ENCODE measurements at places on chromosomes 1 and 21.
A peak's percentile ranks its signal among the peaks of the same experiment; 100 is the strongest.

GRCh38 chr1:211082824-211083223 lies 51.1 kb downstream of the KCNH1 start:
- no peak for DNase-seq

- DNase-seq, result no peak
These were observed 389.6 kb upstream of the C1orf87 start for GRCh38 chr1:60463146-60463545.

DNA sequence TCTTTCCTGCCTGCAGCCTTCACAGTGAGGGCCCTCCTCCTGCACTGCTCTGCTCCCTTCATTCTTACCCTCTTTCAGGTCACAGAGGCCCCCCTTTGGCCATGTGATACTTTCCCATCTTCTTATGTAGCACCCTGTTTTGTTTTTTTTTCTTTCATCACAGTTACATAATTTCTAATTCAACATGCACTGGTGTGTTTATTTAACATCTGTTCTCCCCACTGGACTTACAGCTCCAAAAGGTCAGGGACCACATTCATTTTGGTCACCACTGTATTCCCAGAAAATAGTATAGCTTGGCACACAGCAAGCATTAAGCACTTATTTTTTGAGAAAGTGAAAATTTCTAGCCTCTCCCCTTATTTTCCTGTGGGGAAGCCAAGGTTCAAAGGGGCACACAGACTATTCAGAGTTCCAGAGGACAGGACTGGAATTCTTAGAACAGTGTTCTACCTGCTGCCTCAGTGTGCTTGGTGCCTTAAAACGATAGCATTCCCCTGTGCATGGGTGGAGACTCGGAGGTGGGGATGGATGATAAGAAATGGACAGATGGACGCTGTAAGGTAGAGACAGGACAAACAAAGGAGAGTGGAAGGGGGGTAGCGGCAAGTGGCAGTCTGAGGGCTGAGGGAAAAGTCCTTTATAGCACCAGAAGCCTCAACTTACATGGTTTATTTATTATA lies 5.3 kb downstream of the DENND2D start:
- DNase-seq, result no peak

DNA sequence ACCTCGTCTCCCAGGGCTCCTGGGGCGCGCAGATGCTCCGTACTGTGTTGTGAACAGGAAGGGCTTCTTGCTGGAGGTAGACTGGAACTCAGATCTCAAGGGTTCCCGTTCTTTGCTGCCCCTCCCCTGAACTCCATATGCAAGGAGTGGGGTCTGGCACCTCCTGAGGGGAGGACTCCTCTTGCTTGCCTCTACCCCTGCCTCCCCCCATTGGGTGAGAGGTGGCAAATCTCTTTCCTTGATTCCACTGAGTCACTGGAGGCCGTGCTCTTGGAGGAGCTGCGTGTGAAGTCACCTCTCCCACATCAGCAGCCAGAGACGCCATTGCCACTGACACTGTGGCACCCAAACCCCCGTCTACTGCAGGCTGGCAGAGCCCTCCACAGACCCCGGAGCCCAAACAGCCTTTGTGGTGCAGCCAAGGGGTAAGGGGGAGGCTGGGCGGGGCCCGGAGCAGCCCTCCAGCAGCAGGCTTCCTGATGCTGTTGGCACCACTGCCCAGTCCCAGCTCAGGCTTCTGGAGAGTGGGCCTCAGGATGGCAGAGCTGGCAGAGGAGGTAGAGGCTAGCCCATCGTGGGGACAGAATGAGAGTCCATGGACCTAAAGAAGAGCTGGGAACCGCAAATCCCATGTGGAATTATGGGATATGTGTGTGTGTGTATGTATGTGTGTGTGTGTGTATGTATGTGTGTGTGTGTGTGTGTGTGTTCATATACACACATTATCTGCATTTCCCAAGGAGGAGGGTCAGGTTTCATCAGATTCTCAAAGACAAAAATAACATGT lies 104.9 kb upstream of the RUNX3 start:
- no peak for DNase-seq

DNA sequence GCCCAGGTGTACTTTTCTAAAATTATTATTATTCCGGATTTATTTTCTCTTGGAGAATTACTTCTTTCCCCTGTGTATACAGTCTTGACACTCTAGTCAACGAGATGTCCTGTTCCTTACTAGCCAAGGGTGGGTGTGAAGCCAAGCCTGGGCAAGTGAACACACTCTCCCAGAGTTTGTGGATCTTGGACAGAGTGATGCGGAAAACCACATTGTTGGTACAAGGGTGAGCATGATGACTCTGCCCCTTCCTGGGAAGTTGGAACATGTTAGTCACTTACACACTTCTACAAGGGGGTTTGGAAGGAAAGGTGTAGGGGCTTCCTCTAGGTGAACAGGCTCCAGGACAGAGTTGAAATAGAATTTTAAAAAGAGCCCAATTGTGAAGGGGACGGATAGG lies 20.0 kb upstream of the RD3 start:
- no peak for DNase-seq

GRCh38 chr1:11280719-11281376 lies 7.8 kb downstream of the UBIAD1 start:
- no peak for DNase-seq

DNA sequence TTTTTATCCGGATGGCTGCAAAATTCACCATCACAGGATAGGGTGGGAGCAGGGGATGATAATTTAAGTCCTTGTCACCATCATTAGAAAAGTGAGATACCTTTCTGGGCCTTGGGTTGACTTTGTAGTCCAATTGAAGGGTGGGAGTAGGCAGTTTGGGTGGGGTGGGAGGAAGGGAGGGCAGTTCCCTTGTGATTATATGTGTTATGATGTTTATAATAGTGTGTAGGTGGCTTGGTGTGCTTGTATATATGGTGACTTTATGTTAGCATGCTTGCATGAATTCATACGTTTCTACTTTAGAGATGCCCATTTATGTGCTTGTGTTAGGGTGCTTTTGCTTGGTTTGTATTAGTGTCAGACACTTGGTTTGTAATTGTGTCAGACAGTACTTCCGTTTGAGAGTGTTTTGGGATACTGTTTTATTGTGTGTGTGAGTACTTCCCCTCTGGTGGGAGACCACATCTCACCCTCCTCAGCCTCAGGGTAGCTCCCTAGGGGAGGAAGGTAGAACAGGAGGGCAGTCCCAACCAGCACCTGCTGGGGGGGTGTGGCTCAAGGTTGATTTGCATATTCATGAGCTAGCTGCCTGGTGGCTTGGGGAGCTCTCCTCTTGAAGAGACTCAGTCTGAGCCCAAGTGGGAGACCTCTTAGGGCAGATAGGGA lies 6.3 kb upstream of the POU3F1 start:
- DNase-seq, result no peak

GRCh38 chr1:208312706-208313105 lies 68.5 kb upstream of the PLXNA2 start:
- no peak for DNase-seq

DNA sequence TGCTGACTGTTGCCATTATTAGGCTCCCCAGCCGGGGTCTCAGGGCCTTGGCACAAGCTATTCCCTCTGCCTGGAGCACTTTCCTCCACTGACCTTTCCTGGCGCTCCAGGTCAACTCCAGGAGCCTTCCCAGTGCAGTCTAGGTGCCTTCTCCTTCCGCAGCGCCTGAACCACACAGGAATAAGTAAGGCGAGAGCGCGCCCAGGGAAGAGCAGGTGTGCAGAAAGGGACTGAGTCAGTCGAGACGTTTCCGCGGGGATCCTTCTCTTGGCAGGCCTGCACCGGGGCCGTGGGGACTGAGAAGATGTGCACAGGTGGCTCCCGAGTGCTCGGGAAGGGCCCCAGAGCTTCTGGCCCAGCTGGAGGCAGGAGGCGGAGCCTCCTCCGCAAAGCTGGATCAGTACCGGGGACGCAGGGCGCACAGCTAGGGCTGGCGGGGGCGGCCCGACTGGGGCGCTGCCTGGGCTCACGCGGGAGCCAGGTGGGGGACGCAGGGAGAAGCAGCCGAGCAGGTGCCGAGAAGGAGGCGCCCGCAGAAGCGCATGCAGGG lies 765 bp upstream of the BMP8A start:
- DNase-seq, result peak; percentile 26

DNA sequence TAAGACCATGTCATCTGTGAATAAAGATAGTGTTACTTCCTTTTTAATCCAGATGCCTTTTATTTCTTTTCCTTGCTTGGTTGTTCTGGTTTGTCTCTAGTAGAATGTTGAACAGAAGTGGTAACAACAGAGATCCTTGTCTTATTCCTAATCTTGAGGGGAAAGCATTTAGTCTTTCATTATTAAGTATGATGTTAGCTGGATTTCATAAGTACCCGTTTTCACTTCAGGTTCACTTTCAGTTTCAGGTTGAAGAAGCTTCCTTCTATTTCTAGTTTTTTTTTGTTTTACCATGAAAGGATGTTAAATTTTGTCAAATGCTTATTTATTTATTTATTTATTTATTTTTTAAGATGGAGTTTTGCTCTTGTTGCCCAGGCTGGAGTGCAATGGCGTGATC lies 22.3 kb upstream of the AGPAT3 start:
- no peak for DNase-seq

DNA sequence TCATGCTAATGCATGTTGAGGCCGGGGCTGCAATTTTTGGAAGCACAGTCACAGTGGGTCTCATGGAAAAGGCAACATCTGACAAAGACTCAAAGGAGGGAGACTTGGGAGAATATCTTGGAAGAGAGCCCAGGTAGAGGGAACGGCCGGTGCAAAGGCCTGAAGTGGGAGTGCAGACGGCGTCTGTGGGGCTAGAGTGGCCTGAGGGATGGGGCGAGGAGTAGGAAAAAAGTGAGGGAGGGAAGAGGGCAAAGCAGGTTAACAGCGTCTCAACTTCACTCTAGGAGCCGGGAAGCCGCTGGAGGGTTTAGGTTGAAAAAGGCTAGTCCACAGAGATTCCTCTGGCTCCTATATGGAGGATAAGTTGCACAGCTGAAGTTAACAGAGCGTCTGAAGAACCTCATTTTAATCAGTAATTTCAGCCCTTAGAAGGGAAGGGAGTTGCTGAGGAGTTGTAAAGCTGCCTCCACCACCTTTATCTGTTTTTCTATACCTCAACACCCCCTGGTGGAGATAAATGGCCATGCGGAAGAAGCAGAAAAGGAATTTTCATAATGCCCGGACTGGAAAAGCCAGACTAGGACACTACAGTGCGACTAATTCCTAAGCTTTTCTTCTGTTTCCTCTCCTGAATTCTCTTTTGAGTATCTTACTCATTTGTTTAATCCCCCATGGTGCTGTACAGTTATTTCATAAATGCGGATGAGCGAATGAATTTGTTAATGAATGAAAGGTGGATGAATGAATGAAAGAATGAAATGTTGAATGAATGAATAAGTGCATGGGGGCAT lies 78.7 kb upstream of the ZNF281 start:
- DNase-seq, result peak; percentile 45

GRCh38 chr1:111412839-111413238 lies 14.7 kb downstream of the OVGP1 start:
- no peak for DNase-seq

GRCh38 chr1:76129731-76130130 lies 55.2 kb downstream of the ST6GALNAC3 start:
- no peak for DNase-seq

GRCh38 chr1:40057310-40058030 lies 16.9 kb downstream of the CAP1 start:
- no peak for DNase-seq

DNA sequence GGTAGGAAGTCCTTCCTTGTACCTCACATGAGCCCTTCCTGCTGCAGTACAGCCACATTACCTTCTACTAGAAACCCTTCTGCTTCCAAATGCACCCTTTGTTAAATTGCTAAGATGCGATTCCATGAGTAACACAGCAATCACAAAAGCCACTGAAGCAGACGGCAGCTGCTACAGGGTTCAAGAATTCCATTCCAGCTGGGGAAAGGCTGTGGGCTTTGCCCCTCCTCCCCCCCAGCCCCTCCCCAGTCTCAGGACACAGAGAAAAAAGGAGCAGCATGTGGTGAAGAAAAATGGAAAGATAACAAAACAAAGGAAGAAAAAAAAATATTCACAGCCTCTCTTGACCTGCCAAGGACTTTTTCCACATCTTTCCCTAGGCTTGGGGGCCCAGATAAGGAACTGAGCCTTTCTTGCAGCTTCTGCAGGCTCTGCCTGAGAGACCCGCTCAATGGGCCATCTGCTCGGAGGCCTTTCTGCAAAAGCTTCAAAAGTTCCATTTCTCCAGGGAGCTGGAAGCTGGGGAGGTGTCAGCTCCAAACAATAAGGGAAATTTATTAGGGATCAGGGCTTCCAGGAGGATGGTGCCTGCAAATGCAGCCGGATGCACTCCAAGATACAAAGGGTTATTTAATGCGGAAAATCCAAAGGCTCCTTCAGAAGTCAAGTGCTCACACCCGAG lies 72.1 kb downstream of the SYT2 start:
- no peak for DNase-seq

- peak; percentile 55 for DNase-seq
These were observed at the start of gene FHAD1 for GRCh38 chr1:15246960-15247614. Gene FHAD1, plus strand, starts transcription at chr1:15247223. Its CDS starts 4,562 bp downstream, at chr1:15251785.

- DNase-seq, result no peak
These were observed 15.8 kb downstream of the SYNJ1 start for GRCh38 chr21:32712043-32712442.

DNA sequence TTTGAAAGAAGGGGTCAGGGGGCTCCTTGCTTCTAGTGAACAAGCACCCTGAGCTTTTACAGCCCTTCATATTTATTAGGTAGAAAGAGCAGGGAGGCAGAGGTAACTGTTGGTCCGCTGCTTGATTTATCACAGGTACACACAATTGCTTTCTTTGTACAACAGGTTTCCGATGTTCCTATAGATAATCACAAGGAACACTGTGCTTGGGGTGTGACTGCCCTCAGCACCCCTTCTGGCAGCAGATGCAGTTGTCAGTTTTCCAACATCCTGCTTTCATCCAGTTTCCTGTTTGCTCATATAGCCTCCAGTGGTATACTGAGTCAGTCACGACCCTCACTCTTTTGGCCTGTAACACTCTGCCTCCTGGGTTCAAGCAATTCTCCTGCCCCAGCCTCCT lies 40.6 kb downstream of the SCP2 start:
- no peak for DNase-seq

DNA sequence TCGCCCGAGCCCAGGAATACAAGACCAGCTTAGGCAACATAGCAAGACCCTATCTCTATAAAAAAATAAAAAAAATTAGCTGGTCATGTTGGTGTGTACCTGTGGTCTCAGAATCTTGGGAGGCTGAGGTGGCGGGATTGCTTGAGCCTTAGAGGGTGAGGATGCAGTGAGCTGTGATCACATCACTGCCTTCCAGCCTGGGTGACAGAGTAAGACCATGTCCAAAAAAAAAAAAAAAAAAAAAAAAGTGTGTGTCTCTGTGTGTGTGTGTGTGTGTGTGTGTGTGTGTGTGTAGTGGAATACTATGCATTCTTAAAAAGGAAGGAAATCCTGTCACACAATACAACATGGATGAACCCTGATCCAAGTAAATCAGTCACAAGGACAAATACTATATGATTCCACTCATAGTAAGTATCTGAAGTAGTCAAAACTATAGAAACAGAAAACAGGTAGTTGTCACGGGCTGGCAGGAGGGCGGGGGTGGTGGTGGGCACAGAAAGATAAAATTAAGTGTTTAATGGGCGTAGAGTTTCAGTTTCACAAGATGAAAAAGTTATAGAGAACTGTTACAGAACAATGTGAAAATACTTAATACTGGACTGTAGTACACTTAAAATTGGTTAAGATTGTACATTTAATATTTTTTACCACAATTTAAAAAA lies 47.8 kb downstream of the SELENOF start:
- no peak for DNase-seq

- no peak for DNase-seq
These were observed 11.4 kb downstream of the AGMAT start for GRCh38 chr1:15573477-15573876.
